Naive thymus-derived CD8-positive, alpha-beta T cell (primary cell): ENCODE measurements at places on chromosomes 7 and 10. TPM values are rescaled to one million over a fixed set of nuclear protein-coding genes. Genes with fewer than 3 reads are reported as not detected.
A peak's percentile ranks its signal among the peaks of the same experiment; 100 is the strongest.

GRCh38 chr7:115217373-115217772 is 295.5 kb downstream of the MDFIC start:
- H3K36me3 ChIP-seq: no peaks in the 10 kb centered on the region
- H3K4me1 ChIP-seq: no peaks in the 10 kb centered on the region
- H3K27me3 ChIP-seq: no peaks in the 10 kb centered on the region

GRCh38 chr7:12684733-12685132 is 2.7 kb upstream of the ARL4A start:
- no peak overlapping the region for H3K4me3 ChIP-seq
- no peaks in the 10 kb centered on the region for H3K27me3 ChIP-seq
- H3K27ac ChIP-seq: peak overlapping the region; percentile 99
- DNase-seq: no peak

DNA sequence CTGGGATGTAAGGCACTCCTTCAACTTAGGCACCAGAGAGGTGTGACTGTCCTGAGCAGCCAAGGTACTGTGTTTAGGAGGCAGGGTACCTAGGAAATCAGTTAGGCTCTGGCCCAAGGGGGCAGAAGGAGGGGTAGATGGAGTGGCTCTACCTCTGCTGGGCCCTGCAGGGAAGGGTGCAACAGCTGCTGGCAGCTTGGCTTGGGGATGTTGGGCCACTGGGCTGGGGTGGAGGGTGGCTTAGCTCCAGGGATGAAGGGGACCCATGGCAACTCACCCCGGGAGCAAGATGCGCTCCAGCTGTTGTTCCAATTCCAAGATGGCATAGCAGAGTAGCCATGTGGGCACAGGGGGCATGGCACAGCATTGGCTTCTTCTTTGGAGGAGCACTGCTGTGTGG is 42.1 kb downstream of the NEURL1 start:
- peaks cover 3% of the 10 kb centered on the region for H3K36me3 ChIP-seq
- H3K27me3 ChIP-seq: peaks cover 10% of the 10 kb centered on the region

The SP8 gene
- polyA plus RNA-seq: not detected

The RASA4B gene
- 8.7 TPM for polyA plus RNA-seq
